ENCODE measurements at places on chromosomes 7 and 10.
A peak's percentile ranks its signal among the peaks of the same experiment; 100 is the strongest.

DNA sequence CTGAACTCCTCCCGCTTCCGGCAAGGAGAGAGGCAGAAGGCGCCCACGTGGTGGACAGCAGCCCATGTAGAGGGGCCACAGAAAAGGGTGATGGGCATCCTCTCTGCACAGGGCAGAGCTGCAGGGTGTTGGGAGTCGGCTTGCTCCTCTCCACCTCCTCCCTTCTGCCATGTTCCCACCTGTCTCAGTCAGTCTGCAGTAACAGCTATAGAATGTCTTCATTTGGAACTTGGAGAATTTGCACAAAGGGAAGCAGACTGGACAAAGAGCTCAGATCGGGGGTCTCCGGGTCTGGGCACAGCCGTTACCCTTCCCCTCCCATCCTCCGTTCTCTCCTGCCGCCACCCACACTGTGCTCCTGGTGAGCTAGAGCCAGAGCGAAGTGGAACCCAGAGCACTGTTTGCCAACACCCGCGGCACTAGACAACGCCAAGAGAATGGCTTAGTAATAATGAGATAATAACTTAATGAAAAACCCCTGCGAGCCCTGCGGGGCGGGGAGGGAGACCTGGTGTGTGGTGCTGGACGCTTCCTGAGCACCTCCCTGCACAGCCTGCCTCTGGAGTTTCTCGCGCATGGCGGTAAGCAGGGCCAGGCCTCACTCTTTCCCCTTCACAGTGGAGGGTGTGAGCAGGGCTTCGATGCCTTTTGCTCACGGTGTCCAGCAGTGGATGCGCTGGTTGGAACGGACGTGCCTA lies 254.7 kb downstream of the PAXIP1 start:
- DNase-seq, result no peak

DNA sequence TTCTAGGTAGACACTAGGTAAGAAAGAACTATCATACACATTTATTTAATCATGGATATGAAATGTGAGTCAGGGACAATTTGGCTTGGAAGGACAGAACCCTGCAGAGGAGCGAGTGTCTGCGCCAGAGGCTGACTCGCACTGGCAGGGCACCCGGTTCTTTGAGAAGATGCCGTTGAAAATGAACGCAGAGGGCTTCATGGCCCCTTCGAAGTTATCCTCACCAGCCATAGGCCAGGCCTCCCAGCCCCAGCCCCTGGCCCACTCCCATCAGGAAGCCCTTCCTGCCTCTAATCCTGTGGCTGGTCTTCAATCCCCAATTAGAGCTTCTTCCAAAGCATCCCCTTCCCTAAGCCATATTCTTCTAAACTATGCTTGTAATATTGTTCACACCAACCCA lies 239.8 kb downstream of the TCERG1L start:
- DNase-seq, result no peak

DNA sequence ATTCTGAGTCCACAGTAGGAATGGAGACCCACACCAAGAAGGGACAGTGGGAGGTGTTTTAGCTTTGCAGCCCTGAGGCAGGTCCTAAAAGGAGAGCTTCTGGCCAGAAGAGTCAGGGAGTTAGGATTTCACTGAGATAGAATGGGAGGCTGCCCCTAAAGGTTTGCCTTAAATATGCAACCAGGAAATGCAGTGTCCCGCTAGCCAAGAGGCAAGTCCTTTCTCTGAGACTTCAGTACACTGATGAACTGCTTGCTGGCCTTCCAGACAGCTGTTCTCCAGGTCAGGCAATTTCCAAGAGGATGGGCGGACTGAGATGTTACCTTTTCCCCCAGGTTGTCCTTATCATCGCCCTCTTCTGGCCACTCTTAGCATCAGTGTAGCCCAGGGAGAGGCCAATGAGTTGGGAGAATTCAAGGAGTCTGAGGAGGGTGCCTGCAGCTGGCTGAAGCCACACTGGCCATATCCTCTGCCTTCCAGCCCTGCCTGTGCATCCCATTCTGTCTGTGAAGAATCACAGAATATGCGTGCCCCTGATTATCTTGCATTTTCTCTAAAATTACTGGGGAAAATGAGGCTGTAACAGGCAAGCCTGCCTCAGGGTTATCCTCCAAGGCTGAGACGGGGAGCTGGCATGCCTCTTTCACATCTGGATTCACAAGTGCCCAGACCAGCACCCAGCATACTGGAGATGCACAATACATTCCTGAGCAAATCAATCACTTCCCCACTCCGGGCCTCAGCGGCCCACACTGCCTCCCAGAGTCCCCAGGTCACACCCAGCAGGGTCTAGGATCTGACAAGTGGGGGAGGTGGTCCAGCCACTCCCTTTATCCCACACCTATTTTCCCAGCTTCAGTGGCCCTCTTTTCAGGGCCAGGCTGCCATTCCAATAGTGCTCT lies 2.4 kb downstream of the TLL2 start:
- DNase-seq, result peak; percentile 31

DNA sequence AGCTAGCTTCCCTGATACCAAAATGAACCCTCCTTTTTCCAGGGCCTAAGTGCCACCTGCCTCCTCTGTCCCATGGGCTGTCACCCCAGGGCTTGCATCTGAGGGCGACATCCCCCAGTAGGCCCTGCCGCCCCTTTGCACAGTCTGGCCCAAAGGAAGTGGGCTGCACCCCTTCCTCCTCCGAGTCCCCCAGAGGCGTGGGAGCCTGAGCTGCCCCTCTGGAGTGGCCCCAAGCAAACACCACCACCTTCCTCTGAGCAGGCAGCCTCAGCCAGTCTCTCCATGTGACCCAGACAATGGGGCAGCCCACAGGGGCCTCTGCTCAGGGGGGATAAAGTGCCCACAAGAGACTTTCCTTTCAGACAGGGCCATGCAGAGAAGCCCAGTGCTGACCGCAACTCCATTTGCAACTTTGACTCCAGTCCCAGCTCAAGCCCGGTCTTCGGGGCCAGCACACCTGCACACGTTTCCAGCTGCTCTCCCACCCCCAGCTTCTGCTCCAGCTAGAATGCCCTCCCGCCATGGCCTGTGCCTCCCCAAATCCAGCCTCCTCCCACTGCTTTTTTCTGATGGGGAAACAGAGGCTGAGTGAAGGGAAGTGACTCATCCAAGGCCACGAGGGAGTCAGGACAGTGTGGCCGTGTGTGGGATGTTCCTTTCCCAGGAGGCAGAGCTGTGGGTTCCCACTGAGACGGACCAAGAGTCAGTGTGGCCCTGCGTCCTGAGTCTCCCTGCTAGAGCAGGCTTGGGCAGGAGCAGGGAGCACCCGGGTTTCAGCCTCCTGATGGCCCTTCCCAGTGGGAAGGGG lies 111.9 kb downstream of the ZMIZ1 start:
- no peak for DNase-seq

DNA sequence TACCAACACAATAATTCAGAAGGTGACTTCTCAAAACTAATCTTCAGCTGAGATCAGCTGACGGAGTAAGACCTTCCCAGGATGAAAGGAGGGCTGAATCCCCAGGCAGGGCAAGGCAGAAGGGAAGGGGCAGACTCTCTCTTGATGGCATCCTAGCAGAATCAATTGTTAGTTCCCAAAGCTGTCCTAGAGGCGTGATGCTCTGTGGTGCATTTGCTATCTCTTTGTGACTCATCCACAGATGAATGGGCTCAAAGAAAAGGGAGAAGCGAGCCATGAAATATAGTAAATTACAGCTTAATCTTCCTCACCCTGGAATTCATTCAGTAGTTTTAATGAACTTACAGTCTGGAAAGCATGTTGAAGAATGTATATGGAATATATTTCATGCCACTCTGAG lies 37.2 kb downstream of the PDE1C start:
- DNase-seq, result no peak

GRCh38 chr7:151810441-151811232 lies 66.3 kb downstream of the PRKAG2 start:
- DNase-seq, result no peak

GRCh38 chr7:141864765-141865447 lies 23.6 kb upstream of the PRSS37 start:
- DNase-seq, result no peak

GRCh38 chr7:1040790-1041189 lies 3.6 kb upstream of the GPR146 start:
- no peak for DNase-seq

DNA sequence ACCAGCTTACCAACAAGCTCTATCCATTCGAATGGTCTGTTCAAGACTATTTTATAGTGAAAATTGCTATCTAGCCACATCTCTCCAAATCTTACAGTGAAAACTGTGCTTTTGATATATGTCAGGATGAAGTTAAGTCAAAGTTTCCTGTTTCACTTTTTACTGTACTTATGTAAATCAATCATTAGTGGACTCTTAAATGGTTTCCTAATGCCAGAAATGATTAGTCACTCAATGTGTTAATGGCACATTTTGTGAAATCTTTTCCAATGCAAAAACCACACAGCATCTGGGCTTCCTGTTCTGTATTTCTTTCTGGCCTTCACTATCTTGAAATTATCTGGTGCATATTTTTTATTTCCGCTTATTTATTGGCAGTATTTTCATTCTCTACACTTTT lies 87.3 kb upstream of the STEAP1B start:
- no peak for DNase-seq

DNA sequence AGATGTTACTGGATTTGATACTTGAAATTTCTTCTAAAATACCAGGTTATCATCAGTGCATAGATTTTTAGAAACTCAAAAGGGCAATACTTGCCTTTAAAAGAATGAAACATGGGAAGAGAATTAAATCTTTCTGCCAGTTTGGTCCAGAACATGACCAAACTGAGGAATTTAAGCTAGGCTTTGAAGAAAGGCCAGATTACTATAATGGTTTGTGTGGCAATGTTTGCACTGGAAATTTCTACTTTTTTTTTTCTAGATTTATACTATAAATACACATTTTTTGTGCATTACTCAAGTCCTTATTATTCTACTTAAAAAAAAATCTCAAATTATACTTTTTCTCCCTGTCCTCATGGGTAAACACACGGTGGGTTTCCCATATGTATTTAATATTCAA lies 9.2 kb downstream of the MKX start:
- DNase-seq, result no peak

GRCh38 chr7:4010061-4010605 lies 672.0 kb upstream of the FOXK1 start:
- DNase-seq, result no peak

DNA sequence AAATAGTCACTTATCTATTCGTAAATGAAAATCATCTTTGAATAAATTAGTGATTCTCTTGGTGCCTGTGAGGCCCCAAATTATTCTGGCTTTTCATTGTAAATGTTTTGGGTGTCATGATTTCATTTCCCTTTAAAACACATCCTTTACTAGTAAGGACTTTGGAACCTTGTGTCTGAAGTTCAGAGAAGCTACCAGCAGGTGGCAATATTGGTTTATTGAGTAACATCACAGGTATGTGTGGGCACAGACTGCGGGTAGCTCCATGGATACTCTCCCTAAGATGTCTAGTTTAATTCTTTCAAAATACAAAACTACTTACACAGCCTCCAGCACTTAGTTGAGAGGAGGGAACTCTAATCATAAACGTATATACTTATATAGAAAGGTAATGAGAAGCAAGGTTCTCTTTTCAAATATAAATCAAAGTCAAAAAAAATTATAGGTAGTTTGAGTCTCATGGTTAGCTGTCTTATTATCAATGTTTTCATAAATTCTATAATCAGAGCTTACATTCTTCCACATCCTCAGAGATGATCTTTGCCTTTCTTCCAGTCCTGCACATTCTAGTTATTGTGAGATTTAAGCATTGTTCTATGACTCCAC lies 449.6 kb downstream of the GRM8 start:
- DNase-seq, result peak; percentile 68

- no peak for DNase-seq
Measured at GRCh38 chr10:43238462-43238861, 28.4 kb downstream of the RASGEF1A start.

- no peak for DNase-seq
Measured at GRCh38 chr7:120588416-120588815, 269.5 kb downstream of the TSPAN12 start.

DNA sequence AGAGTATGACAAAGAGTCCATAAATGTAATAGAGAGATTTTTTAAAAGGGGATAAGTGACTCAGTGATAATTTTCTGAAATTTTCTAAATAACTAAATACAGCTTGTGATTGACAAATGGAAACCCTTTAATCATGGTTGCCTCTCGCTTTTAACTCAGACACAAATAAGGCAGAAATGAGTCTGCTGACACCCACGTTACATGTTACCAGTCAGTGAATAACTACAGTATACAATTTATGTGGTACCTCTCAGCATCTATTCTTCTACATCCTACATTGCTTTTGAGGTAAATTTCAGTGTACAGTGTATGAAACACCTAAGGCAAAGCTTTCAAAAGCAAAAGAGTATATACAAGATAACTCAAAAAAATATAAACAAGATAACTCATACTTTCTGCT lies 4.2 kb downstream of the NSUN6 start:
- no peak for DNase-seq

- no peak for DNase-seq
Measured at GRCh38 chr7:96710544-96710943, 898 bp upstream of the SEM1 start.

- DNase-seq, result no peak
Measured at GRCh38 chr10:131056091-131056579, 255.4 kb downstream of the TCERG1L start.

DNA sequence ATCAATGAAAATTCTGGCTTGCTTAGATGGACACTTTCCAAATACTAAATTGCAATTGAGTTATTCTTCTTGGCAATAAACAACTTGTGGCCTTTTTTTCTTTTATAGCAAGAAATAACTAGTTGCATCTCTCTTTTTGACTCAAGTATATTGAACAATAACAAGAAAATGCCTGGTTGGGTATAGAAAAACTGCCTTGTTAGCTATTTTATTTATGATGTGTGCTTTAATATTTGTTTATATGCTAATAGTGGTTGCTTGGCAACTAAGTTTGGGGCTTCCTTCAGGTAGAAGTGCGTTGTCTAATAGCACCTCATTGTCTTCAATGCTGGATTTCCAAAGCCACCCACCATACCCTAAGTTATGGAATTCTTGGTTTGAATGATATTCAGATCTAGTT lies 30.1 kb upstream of the PPP1R3C start:
- no peak for DNase-seq

DNA sequence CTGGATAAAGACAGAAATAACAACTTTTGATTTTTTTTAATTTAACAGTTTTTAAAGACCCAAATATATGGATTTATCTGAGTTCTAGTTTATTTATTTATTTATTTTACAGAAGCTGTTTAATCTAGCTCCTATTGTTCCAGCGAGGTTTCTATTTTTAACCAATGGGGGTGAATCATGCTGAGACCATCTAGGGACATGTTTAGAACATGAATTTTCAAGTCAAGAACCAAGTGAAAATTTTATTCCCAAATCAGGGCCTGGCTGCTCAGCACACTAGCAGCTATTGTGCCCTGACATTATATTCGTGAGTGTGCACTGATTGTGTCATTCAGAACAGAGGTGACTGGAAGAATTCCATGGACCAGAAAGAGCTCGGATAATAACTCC lies 24.6 kb upstream of the MPP7 start:
- no peak for DNase-seq

GRCh38 chr7:140260352-140261104 lies 83.7 kb upstream of the KDM7A start:
- no peak for DNase-seq

- DNase-seq, result no peak
Measured at GRCh38 chr7:64643566-64643965, 22.4 kb upstream of the ZNF107 start.

DNA sequence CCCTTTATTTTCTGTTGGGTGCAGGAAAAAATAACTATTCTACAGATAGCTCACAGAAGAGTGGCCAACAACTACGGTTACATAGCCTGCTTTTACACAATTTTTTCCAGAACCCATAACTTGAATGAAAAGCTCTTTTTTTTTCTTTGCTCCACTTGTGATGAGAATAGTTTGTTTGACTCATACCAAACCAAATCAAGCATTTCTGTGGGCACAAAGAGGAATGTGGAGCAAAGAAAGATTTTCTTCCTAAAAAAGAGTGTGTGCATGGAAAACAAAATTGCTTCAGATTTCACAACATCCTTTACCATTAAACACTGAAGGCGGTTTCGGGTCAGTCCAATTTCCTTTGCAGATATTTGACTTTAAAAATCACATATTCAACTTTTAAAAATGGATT lies 54.8 kb upstream of the RAB11FIP2 start:
- no peak for DNase-seq
